ENCODE measurements at places on chromosomes 2 and 18.
A peak's percentile ranks its signal among the peaks of the same experiment; 100 is the strongest.

DNA sequence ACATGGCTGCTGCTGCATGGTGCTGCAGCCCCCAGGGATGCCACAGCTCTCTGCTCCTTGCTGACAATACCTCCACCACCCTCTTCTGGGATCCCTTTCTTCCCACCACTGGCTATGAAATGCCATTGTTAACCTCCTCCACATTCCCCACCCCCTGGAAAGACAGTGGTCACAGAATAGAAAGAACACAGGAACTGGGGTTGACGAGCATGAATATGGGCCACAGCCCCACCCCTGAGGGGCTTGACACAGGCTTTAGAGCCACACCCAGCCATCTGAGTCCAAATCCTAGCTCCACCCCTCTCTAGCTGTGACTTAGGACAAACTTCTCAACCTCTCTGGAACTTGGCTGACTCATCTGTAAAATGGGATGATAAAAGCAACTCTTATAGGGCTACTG is 47.3 kb downstream of the TMEM163 start:
- no peak for DNase-seq

GRCh38 chr2:129464036-129464435 is 515.4 kb upstream of the RAB6C start:
- no peak for DNase-seq

GRCh38 chr2:160076914-160077313 is 14.5 kb upstream of the PLA2R1 start:
- no peak for DNase-seq

DNA sequence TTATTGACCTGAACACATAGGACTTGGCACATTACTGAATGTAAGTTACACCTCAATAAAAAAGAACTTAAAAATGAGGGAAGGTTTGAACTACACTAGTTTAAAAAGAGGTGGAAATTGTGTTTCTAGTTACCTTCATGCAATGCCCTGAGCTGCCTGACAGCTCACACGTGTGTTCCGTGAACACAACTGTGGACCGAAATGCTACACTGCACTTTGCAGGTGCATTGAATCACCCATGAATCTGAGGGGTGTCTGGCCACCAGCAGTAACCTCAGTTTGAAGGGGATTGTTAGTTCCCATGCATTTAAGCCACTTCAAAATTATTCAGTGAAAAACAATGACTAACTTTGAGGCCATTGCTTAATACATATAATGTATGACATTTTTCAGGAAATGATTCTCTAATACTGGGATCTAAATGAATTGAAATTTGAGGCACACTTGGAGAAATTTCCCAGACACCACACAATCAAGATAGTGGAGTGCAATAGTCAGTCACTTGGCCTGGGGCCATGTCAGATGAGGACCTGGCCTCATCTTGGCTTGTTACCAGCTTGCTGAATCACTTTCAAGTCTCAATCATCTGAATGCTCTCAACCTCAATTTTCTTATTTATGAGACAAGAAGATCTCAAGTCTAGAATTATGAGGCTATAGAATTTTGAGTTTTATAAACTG is 59.3 kb downstream of the MYL12B start:
- no peak for DNase-seq

GRCh38 chr2:80560326-80560725 is 255.8 kb upstream of the LRRTM1 start:
- DNase-seq: no peak

DNA sequence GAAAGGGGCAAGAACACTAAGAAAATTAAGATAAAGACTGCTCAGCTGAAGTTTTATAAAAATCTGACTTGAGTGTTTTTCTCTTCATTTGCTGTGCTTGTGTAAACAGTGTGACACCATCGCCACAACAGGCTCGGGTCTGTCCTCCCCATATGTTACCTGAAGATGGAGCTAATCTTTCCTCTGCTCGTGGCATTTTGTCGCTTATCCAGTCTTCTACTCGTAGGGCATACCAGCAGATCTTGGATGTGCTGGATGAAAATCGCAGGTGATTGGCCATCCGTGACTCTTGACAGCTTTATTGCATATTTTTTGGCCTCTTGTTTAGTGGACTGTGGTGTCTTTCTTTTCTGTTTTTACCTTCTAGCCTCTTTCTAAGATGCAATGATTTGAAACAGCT is 22.1 kb downstream of the MFF start:
- no peak for DNase-seq

GRCh38 chr18:55300936-55301531 is 287.0 kb downstream of the TCF4 start:
- DNase-seq: no peak

GRCh38 chr2:151033271-151034248 is 228.1 kb downstream of the RBM43 start:
- no peak for DNase-seq

DNA sequence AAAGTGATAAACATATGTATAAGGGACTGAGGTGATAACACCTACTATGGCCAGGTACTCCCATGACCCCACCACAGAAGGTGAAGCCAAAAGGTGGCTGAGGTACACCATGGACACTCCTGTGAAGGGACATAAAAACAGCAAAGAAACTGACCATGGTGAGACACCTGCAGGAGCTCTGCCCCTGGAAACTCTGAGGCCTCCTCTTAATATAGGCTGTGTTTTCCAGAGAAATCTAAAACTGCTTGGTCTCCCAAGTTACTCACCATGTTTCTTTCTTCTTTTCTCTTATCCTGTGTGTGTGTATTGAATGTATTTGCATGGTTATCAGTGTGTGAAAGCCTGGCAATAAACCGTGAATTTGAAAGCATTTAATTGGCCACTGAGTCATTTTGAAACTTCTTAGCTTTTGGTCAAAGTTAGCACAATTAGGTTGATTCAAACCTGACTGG is 739.3 kb upstream of the GCFC2 start:
- no peak for DNase-seq

GRCh38 chr2:119694470-119694844 is 15.5 kb downstream of the TMEM177 start:
- no peak for DNase-seq

DNA sequence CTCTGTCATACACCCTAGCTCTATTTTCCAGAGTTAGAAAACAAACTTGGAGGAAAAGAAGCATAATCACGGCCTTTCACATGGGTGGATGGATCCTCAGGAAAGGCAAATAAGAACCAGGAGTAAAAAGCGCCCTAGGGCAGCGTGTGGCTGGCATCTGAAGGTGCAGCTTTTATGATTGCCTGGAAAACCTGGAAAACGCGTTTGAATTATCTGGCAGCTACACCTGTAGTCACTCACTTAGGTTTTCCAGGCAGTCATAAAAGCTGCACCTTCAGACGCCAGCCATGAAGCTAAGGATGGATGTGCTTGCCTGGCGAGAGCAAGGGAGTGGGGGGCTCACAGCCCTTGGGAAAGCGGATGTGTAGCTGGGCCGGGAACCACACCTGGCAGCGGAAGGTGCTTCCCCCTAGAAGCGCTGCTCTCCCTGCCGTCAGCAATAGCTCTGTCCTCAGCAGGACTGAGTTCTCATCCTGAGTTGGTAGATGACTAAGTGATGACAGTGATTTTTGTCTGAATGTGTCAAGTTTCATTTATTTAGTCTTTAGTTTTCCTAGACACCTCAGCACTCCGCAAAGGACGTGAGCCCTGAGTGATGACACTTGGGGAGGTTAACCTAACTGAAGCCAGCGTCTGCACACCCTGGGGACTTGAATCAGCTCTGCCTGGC is 82.0 kb downstream of the DCDC2C start:
- no peak for DNase-seq

GRCh38 chr2:100905132-100905805 is 85.3 kb downstream of the NPAS2 start:
- no peak for DNase-seq

GRCh38 chr2:41881249-41881648 is 166.6 kb upstream of the PKDCC start:
- no peak for DNase-seq

GRCh38 chr18:71304856-71305255 is 1016.0 kb downstream of the SOCS6 start:
- no peak for DNase-seq

- DNase-seq: no peak
Observed at GRCh38 chr2:66269166-66269565, 165.8 kb upstream of the MEIS1 start.

DNA sequence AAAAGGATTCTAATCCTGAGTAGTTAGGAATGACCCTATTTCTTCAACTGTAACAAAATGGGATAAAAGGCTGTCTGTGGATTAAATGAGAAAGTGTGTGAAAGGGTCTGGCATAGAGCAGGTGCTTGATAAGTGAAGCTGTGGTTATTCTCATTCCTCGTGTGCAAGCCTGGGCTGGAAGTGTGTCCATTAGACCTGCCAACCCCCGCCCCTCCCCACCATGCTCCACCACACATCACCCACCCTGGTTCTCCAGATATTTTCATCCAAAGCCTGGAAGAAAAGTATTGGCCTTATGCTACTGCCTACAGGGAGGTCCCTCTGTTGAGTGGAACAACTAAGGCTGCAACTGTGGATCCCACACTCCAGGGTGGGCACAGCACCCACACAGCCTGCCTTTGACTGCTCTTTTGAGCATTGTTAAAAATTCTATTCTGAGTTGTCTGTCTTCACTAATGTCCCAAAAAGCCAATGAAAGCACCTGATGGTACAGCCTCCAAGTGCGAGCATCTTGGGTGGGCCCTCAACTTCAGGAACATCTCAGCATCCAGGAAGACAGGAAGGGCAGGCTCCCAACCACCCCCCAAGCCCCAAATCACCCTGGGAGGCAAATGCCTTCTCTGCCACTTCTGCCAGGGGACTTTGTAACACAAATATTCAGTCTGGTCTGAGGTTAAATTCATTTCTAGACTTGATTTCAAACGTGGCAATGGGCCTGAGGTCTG is 102.8 kb upstream of the PPP1CB start:
- DNase-seq: no peak

GRCh38 chr18:46199515-46200147 is 95.4 kb downstream of the HAUS1 start:
- DNase-seq: no peak

DNA sequence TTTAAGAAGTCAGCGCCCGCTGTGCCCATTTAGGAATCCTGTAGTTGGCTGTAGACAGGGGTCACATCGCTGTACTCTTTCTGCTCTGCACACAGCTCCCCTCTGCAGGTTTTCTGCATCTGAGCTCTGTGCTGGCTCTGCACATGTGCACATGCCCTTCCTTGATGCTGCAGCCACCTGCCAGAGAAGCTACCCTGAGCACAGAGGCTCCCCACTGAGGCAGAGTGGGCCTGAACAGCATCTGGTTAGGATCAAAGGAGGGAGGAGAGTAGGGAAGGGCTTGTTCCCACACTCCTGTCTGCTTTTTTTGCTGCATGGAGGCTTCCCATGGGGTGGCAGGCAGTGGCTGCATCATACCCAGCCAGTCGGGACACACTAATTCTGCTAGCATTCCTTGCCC is 238.9 kb downstream of the FHOD3 start:
- DNase-seq: no peak

GRCh38 chr2:64331849-64332699 is 121.9 kb upstream of the LGALSL start:
- DNase-seq: no peak

DNA sequence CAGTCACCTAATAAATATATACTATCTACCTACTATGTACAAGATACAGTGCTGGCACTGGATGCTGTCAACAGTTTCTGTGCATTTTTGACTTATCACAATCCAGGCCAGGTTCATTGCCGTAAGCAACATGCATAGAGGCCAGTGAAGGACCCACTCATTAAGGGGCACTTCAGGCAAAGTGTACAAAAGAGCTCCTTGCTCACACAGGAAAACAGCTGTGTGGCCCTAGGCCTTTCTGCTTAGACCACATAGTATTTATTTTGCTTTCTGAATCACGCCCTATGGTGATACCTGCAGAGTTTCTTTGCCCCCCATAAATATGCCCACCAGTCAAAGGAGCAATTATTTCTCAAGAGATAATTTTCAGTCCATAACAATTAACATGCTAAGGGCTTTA is 39.6 kb upstream of the STAT4 start:
- no peak for DNase-seq

DNA sequence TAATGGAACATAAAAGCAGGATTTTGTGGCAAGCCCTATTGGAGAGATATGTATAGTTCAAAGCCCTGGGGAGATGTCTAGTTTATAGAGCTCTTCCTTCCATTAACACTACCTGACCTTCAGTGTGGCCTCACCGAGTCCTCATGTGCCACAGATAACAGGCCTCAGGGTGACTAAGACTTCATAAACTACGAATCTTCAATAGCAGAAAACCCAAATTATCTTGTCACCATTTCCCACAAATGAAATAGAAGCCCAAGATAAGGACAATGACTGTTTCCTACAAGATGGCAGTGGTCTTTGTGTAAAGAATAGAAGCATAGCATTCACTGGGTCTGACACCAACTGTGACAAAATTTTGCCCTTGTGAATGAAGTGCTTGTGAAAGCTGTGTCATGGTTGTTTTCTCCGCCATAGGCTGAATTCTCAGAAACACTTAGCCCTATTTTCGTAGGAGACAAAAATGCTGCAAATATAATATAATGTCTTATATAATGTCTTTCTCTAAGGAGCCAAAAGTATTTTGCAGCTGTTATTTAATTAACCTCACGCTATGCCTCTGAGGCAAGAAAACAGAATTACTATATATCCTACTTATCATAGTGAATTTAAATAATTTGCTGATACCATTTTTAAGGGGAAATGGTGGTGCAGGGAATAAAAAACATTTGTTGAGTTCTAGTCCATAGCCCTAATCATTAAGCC is 136.7 kb upstream of the CWC22 start:
- DNase-seq: no peak

- DNase-seq: no peak
Observed at GRCh38 chr18:57004366-57005121, 142.3 kb upstream of the BOD1L2 start.

- no peak for DNase-seq
Observed at GRCh38 chr2:177291701-177292100, 27.2 kb upstream of the NFE2L2 start.

- DNase-seq: no peak
Observed at GRCh38 chr2:127829845-127830246, 18.9 kb upstream of the WDR33 start.

GRCh38 chr2:184113696-184114403 is 484.5 kb upstream of the ZNF804A start:
- DNase-seq: no peak

- DNase-seq: no peak
Observed at GRCh38 chr2:226136739-226137138, 662.9 kb downstream of the IRS1 start.

- DNase-seq: no peak
Observed at GRCh38 chr2:68746408-68746807, 11.8 kb downstream of the ARHGAP25 start.

DNA sequence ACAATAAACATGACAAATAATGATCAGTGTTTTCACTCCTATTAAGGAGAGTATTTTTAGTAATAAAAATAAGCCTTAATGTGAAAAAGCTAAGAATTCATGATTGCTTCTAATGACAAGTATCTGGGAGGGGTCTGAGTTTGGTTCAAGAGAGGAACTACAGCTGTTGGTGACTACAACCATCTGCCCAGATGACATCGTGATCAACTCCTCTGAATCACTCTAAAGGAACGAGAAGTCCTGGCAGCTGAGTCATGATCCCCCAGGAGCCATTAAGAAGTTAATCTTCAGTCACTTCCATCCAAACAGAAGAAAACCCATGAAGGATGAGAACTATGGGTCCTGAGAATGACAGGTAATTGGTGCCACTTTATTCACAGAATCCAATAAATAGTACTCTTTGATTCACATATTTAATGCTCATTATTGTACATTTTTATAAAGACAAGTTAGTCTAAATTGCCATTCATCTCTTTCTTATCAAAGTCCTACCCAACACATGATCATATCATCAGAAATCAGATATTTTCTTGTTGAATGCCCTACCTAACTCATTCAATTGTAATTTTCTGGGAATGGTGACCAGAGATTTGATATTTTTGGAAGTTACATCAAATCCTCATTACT is 6.8 kb downstream of the TFPI start:
- DNase-seq: peak; percentile 69

GRCh38 chr18:57841568-57841967 is 38.5 kb upstream of the ATP8B1 start:
- no peak for DNase-seq

Data from forelimb muscle (tissue), 1 donor.